ENCODE measurements at places on chromosomes 16 and 17.

GRCh38 chr16:50389900-50390299 is 21.1 kb upstream of the BRD7 start:
- no peak for DNase-seq

DNA sequence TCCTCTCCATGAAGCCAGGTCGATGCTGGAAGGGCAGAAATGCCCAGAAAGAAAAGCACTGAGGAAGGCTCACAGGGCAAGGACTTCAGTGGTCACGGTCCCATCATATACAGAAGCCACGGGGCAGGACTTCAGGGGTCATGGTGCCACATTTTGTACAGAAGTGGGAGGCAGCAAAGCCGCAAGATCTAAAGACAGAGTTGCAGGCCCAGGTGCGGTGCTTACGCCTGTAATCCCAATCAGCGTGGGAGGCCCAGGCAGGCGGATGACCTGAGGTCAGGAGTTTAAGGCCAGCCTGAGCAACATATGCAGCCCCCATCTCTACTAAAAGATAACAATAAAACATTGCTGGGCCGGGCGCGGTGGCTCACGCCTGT is 96.0 kb downstream of the NXN start:
- DNase-seq, result no peak

DNA sequence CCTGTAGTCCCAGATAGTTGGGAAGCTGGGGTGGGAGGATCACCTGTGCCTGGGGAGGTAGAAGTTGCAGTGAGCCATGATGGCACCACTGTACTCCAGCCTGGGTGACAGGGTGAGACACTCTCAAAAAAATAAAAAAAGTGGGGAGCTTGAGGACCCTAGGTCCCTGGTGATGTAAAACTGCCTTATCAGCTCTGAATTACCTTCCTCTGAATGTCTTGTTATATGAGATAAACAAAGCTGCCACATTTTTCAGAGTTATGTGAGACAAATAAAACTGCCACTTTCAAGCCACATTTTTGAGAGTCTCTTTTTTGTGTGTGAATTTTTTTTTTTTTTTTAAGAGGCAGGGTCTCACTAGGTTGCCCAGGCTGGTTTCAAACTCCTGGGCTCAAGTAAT is 32.0 kb upstream of the B4GALNT2 start:
- DNase-seq, result no peak

GRCh38 chr17:71446645-71447437 is 674.0 kb upstream of the SOX9 start:
- DNase-seq, result no peak

DNA sequence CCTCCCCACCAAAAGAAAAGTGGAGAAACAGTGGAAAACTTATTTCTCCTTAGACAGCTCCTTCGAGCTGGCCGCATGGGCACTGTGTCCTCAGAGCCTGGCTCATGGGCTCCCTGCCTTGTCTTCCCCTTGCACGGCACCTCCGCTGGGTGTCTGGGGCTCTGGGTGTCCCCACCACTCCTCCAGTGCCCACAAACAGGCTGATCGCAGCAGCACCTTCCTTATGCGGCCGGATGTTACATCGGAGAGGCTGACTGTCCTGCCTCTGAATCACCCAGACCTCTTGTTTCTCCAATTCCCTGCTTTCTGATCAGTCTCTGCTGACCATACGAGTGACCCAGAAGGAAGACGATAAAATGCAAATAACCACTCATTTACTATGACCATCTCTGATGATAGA is 121.7 kb downstream of the SLC39A11 start:
- no peak for DNase-seq

DNA sequence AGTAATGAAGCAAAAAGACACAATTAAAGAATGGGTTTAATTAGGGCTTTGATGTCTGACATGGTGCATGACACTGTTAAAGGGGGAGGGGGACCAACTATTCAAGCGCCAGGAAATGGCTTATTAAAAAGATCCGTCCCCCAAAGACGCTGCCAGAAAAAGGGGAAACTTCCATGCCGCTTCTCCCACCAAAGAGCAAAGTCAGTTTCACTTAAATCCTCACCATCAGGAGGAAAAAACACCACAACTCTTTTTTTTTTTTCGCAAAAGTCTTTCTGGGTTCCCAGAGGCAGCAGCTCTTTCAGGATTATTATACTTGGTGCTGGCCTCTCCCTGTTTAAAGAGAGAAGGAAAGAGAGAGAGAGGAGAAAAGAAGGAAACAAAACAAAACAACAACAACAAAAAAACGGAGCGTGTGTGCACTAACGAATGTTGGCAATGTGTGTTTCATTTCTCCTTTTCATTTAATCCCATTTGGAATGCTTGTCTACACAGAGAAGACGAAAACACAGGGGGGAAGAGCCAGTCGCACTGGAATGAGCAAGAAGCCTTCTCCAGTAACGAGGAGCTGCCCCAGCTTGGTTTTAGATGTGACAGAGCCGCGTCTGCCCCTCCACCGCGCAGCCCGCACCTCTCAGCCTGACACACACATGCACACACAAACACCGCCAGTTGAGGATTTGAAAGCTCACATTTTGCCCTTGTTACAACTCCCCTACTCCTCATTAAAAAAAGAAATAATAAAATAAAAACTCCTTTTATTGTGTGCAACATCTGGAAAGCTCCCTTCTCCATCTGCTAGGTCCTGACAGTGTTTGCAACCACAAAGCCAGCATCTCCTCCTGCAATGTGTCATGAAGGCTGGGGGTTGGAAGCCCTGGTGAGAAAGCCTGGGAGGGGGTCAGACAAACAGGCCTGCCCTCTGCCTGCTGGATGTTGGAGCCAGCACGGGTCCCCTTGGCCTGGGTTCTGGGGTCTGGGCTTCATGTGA is 32.7 kb upstream of the AXIN2 start:
- DNase-seq, result no peak

GRCh38 chr17:11274106-11274505 is 33.1 kb downstream of the SHISA6 start:
- no peak for DNase-seq

DNA sequence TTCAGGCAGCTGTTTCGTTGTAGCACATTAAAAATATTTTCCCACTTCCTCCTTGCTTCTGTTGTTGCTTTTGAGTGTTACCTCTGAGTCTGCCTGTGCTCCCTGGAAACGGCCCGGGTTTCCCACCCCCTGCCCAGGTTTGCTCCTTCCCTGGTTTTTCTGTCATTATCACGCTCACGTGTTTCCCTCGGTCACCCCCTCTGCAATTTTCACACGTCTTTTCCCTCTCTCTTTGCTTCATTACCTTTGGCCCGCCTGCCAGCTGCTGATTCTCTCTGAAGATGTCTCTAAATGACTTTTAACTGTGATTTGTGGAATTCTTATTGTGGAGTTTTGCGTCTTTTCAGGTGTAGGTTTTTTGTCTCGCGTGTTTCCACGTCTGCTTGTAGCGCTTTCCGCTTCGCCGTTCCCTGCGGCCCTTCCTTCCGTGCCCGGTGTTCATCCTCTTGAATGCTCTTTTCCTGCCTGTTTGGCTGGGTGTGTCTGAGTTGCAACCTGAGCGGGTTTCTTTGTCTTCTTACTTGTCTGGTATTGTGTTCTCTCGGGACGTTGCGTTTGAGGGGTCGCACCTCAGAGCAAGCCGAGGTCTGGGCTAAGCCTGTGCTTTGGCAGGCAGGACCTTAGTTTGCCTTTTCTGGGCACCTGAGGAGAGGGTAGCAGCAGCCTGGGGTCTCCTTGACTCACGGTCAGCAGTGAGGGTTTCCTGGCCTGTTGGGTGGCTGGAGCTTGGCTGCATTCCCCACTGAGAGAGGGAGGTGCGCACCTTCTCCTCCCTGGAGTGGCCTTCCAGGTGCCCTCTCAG is 96.3 kb upstream of the ZNF750 start:
- no peak for DNase-seq

GRCh38 chr17:50113624-50114320 is 16.2 kb downstream of the SAMD14 start:
- DNase-seq, result no peak

DNA sequence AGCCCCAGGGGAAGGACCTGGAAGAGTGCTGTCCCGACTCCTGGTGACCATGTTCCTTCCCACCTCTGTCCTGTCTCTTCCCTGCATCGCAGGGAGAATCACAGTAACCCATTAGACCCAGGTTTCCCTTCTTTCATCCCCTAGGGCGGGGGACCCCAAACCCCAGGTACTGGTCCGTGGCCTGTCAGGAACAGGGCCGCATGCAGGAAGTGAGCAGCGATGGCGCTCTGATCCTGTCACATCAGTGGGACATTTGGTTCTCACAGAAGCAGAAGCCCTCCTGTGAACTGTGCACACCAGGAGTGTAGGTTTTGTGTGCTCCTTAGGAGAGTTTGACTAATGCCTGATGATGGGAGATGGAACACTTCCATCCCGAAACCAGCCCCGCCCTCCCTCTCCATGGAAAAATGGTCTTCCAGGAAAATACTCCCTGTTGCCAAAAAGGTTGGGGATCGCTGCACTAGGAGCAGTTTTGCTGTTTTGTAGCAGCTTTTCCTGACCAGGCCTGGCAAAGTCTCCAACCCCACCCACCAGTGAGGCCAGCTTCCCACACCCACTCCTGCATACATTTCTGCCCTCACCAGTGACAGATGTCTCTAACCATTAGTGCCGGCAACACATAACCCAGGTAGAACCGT is 10.5 kb downstream of the MNT start:
- no peak for DNase-seq

- DNase-seq, result peak; percentile 77
Measured at GRCh38 chr17:45172541-45173286, 11.0 kb downstream of the HEXIM2 start.

DNA sequence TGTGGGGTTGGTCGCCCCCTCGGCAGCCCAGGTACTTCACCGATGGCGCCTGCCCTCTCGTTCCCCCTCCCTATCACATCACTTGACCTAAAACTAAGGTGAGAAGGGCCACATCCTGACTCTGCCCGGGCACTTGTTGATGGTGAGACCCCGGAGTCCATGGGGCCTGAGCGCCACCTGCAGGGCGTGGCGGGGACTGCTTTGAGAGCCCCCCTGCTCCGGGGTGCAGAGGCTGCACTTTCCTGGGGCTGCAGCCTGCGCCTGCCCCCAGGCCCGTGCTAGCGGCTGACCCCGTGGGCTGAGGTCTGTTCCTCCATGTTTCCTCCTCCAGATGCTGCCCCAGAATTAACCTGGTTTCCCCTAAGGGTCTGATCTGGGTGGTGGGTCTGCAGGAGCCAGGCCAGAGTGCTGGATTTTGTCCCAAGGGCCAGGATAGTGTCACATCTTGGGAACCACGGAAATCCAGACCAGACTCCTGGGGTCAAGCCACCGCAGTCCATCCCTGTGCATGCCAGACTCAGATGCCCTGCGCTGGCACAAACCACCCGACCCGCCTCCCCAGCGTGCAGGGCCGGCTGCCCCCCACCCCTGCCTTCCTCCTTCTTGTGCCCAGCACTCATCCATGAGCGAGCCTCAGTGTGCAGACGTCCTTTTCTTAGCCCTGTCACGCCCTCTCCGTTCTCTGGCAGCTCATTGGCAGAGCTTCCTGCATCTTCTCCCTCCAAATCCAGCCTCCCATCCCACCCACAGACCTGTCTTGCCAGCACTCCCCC is 2.7 kb downstream of the NDUFAF8 start:
- no peak for DNase-seq

- no peak for DNase-seq
Measured at GRCh38 chr16:66375451-66375850, 9.0 kb downstream of the CDH5 start.
